Stimulated activated CD8-positive, alpha-beta memory T cell treated with anti-CD3 and anti-CD28 coated beads, Interleukin-15, amount 100 ng/mL, for 24 hours (primary cell): ENCODE measurements at places on chromosomes 2 and 18.

GRCh38 chr2:9655441-9656269 is 24.9 kb upstream of the YWHAQ start:
- DNase-seq = peak; percentile 26

DNA sequence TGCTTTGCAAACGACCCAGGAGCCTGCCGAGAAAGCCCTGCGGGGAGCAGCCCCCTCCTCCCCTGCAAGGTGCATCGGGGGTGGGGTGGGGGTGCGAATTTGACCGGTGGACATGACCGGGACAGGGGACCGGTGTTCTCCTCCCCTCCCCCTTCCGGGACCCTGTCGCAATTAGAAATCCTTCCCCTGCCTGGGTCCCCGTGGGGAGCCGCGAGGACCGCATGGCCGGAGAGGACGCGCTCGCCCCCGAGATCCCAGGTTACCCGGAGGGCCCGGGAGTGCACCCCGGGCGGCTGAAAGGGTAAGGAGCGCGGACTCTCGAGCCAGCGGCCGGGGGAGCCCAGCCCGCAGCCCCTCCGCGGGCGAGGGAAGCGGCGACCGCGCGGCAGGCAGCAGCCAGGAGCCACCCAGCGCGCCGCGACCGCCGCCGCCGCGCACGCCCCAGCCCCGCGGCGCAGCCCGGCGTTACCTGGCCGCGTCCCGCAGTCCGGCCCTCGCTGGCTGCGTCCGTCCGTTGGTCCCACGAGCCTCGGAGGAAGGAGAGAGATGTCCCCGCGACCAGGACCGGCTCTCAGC is 482 bp downstream of the DLGAP1 start:
- DNase-seq = no peak

DNA sequence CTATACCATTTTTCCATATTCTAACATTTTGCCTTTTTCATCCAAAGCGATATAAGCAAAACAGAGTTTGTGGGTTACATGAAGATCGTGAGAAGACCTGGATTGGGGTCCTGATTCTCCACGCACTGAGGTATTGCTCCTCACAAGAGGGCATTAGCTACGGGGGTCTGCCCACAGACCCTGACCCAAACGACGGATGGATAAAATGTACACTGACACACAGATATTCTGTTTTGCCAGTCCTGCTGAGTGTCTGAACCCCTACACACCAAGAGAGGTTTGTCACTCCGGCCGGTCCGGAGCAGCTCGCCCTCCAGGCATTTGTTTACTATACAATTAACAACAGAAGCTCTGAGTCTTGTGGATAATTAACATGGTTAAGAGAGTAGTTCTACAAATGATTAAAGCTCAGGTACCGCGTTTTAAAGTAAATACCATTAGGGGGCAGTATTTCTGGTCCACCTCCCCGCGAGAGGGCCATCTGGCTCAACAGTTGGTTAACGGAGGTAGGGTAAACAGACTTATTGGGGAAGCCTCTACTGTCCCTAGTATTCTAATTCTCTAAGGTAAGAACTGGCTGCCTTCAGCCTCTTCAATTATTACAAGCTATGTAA is 28.4 kb downstream of the SCYGR8 start:
- no peak for DNase-seq

GRCh38 chr2:1949265-1949664 is 204.9 kb upstream of the PXDN start:
- DNase-seq = no peak

DNA sequence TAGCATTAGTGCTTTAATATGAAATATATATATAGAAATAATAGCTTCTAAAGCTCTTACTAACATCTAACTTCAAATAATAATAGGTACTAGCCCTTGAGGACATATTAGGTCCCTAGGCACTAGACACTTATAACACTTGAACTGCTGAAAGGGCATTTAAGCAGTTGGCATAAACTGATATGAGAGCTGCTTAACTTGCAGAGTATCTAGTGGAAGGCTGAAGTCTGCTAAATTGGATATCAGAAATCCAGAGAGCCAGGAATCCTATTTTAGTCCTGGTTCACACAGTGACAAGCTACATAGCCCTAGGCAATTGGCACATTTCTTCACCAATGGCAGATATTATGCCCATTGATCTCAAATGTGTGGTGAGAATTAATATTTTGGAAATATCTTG is 326.9 kb upstream of the UBE2E3 start:
- no peak for DNase-seq

DNA sequence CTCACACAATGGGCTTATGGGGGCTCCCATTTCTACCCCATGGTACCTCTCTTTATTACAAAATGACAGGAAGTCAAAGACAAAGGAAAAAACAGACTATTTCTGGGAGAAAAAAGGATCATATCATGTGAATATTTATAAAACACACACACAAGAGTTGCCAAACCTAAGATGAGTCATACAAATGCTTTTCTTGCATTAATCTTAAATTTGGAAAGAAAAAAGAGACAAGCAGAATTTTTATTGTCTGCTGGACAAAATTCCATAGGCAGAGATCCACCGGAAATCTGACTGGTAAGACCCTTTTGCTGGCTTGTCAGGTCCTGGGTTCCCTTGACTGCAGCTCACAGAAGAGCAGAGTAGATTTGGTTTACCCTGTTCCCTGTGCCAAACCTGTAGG is 1732.3 kb upstream of the PIK3C3 start:
- DNase-seq = no peak

DNA sequence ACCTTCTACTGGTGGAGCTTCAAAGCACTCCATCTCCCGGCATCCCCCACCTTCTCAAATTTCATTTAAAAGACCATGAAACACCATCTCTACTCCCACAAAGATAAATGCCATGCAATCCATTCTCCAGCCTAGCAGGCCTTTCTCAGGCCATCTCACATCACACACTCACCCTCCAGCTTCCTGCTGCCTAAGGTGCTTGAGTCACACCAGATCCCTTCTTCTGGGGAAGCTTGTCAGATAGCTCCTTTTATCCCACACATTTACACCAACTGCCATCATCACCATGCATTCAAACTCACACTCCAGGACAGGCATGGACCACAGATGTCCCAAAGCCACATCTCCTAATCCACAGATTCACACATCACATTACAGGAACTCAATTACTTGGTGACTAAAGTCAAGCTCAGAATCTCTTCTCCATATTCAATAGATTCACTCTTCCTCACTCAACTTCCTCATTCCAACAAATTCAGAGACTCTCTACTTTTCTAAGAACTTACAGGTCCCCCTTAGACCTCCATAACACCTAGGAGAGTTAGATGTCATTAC is 292.5 kb downstream of the TNS1 start:
- DNase-seq = no peak

- no peak for DNase-seq
Measured at GRCh38 chr2:201978986-201979385, 54.7 kb upstream of the FZD7 start.

DNA sequence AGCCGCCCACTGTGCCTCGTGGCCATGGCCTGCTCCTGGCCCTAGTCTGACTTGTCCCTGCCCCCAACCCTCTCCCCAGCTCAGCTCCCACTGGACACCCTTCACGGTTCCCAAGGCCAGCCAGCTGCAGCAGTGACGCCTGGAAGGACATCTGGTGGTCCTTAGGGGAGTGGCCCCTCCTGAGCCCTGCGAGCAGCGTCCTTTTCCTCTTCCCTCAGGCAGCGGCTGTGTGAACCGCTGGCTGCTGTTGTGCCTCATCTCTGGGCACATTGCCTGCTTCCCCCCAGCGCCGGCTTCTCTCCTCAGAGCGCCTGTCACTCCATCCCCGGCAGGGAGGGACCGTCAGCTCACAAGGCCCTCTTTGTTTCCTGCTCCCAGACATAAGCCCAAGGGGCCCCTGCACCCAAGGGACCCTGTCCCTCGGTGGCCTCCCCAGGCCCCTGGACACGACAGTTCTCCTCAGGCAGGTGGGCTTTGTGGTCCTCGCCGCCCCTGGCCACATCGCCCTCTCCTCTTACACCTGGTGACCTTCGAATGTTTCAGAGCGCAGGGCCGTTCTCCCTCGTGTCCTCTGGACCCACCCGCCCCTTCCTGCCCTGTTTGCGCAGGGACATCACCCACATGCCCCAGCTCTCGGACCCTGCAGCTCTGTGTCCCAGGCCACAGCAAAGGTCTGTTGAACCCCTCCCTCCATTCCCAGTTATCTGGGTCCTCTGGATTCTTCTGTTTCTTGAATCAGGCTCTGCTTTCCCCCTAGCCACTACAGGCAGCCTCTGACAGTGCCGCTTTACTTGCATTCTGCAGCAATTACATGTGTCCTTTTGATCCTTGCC is 35.8 kb downstream of the ANO7 start:
- DNase-seq = no peak

DNA sequence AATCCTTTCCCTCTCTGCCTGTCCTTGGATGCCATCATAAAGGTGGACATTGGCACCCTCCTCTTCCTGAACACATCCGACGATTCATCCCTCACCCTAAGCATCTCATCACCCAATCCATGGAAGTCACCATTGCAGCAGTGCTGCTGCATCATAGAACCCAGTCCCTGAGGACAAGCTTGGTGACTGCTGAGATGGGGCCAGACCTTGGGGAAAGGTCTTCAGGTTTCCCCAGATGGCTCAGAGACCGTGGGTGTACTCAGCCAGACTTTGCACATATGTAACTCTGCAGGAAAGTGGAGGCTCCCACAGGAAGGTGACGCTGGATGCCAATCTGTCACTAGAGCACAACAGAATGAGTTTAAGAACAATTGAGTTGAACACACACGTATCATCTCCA is 202.2 kb downstream of the SOX11 start:
- DNase-seq = no peak

GRCh38 chr2:37887286-37887685 is 37.8 kb upstream of the RMDN2 start:
- DNase-seq = no peak

- DNase-seq = no peak
Measured at GRCh38 chr2:21411741-21412140, 288.0 kb downstream of the TDRD15 start.

DNA sequence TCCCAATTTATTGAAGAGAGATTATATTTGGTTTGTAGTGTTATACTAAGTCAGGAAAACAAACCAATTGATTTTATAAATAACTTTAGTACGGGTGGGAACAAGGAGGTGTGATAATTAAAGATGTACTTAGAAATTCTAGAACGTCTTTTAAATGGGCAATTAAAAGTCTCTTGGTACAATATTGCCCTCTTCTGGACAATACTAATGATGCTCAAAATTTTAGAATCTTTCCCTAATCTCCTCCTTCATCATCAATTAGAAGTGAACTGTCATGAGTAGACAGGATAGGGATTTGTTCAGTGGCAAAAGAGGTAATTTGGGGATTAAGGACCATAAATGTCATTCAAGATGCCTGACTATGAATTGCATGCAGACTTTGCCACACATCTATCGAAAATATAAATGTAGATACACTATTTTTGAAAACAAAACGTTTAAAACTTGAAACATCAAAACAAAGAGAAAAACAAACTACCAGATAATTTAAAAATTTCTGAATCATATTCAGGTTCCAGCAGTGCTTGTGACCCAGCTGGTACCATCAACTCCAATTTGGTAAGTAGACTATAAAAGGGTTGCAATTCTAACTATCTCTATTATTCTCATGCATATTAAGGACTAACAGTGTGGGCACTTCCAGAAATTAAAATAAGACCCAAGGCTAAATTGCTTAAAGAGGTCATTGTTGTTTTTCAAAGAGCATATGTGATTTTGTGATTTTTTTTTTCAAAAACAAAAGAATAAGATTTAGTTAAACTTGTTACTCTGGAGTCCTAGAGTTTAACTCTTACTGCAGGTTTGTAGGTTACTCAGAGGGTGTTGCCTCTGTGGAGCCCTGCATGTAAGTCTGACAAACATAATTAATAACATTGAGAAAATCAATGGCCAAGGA is 123.5 kb downstream of the LAMA3 start:
- no peak for DNase-seq

- DNase-seq = no peak
Measured at GRCh38 chr2:241146286-241146685, 3.0 kb downstream of the PASK start.

DNA sequence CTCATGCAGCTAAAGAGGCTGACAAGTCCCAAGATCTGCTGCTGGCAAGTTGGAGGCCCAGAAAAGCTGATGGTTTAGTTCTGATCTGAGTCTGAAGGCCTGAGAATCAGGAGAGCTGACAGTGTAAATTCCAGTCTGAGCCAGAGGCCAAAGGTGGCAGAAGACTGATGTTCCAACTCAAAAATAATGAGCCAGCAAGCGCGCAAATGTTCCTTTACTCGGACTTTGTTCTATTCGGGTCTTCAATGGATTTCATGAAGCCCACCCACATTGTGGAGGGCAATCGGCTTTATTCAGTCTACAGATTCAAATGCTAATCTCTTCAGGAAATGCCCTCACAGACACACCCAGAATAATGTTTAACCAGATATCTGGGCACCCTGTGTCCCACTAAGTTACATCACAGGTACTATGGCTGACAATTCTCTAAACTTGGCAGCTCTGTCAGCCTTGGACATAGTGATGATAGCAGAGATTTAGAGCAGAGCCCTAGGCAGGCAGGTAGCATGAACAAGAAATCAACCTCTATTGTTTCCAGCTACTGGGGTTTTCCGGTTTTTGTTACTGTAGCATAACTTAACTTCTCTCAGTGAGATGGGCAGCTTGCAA is 318.5 kb downstream of the HRH4 start:
- DNase-seq = no peak

DNA sequence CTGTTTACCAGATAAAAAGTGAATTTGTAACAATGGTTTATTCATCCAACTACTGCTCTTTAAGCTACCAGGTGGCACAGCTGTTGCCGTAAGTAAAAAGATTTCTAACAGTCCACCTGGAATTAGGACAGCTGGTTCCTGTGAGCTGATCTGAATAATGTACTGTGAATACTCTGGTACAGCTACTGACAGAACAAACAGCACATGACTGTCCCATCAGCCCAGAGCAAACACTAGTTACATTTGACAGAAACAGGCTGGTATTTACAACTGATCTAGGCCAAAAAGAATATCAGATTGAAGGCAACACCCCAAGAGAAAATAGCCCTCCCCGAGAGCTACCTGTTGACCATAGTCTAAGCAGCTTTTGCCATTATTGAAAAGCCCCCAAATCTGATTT is 840.4 kb downstream of the CPS1 start:
- DNase-seq = no peak

DNA sequence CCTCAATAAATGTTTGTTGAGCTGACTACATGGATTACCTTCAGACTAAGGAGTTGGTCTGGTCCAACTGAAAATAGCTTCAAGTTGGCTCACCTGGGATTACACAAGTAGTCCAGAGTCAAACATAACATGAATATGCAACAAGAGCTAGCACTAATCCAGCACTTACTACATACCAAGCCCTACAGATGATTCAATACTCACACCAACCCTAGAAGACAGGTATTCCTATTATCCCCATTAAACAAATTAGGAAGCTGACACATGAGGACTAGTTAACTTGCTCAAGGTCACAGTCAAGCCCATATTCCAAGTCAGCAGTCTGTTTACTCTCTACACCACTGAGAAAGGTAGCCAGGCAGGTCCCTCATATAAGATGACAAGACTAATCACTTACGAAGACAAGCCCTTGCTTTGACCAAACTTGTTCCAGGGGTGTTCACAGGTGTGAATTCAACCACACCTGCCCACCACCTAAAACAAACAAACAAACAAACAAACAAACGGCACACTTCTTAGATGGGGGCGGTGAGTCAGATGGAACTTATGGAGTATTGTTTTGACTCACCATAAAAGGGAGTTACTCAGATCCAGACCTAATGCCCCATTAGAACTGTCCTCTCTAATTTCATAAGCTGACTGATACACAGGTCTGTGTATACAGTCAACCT is 29.1 kb downstream of the TMEM131 start:
- no peak for DNase-seq

GRCh38 chr2:156810094-156810493 is 373.9 kb downstream of the GPD2 start:
- no peak for DNase-seq

- no peak for DNase-seq
Measured at GRCh38 chr2:166084301-166084700, 43.5 kb downstream of the SCN1A start.

GRCh38 chr18:45328296-45328695 is 287.0 kb upstream of the SLC14A2 start:
- DNase-seq = no peak
